ENCODE measurements at places on chromosomes 4 and X.

GRCh38 chr4:100880011-100880410, 362.2 kb upstream of the EMCN start:
- DNase-seq: no peak

GRCh38 chrX:72123471-72124185, 8.1 kb downstream of the RTL5 start:
- no peak for DNase-seq

DNA sequence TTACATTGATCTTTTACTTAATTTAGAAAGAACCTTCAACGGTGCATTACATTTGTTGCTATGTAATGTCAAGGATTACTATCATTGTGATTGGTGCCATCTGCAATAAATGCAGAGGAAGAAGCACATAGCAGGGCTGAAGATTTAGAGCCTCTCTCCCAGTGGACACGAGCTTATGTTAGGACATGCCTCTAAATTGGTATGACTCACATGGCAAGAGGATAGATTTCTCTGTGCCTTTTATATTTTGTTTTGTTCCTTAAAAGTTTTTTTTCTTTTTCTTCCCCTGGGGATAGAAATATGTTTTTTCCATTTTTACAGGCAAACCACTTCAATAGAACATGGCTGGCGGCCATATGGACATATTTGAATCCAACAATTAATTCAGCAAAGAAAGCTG, 205.0 kb upstream of the HAND2 start:
- no peak for DNase-seq

DNA sequence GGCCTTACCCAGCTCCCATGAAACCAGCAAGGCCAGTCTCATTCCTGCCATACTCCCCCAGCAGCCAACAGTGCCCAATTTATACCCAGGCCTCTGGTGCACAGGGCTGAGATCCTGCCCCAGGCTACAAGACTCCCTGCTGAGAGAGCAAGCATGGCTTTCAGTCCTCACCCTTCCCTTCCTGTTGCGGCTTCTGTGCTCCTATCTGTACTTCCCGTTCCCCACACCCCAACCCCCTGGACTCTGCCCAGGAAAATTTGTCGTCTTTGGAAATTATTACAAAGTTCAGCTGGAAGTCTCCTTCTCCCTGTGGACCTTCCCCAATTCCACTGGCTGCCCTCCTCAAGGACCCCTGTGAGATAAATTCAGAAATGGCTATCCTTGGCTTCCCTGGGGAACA, 84.1 kb upstream of the GK2 start:
- DNase-seq: no peak

DNA sequence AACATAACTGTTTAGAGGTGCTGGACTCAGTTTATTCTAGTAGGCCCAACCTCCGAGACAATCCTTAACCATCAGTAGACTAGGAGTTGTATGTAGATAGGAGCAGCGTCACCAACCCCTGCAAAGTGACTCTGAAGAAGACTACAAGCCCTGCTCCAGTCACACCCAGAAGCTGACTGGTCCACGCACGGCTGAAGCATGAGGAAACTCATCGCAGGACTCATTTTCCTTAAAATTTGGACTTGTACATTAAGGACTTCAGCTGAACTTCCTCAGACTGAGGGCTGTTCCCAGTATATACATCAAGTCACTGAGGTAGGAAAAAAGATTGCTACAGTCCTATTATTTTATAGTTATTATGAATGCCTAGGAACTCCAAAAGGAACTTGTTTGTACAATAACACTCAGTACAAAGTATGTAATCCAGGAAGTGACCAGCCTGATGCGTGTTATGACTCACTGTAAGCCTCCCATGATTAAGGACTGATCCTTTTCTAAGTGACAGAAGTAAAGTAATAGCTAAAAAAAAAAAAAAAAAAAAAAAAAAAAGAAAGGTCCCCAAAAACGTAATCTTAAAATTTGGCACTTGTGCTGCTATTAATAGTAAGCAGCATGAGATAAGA, 41.6 kb upstream of the UGT2B7 start:
- no peak for DNase-seq

DNA sequence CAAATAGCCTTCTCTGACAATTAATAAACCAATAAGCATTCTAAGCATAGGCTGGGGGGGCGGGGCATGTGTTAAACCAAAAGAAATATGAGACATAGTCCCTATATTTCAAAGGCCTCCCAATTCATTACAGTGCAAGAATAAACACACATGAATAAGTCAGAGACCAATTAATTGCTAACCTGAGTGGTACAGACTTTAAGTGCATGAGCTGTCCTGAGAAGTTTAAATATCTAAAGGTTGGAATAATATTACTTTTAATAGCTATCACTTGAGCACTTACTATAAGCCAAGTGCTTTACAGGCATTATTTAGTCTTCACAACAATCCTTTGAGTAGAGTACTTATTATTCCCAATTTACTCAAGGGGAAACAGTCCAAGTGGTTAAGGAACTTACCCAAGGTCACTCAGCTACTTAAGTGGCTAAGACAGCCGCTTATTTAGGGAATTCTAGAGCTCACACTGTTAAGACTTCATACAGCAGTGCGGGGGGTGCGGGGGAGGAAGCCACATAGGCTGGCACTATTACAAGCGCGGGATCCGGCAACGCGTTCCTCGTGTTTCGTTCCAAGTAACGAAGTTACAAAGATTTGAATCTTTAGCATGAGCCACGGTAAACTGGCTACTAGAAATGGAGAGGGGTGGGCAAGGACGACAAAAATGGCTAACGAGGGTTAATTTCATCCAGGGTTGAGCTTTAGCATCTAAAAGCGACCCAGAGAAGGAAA, 1.4 kb downstream of the THOC2 start:
- DNase-seq: no peak

GRCh38 chr4:113987382-113987941, 8.0 kb upstream of the ARSJ start:
- no peak for DNase-seq

- no peak for DNase-seq
These were observed 435.7 kb downstream of the RAPGEF2 start for GRCh38 chr4:159538556-159538955.

GRCh38 chr4:90958256-90958895, 831.2 kb downstream of the CCSER1 start:
- DNase-seq: no peak

All from stimulated activated CD8-positive, alpha-beta memory T cell treated with anti-CD3 and anti-CD28 coated beads, Interleukin-2, amount 100 ng/mL, for 1 hour (primary cell).